ENCODE measurements at places on chromosomes 3 and 15.
A peak's percentile ranks its signal among the peaks of the same experiment; 100 is the strongest.

DNA sequence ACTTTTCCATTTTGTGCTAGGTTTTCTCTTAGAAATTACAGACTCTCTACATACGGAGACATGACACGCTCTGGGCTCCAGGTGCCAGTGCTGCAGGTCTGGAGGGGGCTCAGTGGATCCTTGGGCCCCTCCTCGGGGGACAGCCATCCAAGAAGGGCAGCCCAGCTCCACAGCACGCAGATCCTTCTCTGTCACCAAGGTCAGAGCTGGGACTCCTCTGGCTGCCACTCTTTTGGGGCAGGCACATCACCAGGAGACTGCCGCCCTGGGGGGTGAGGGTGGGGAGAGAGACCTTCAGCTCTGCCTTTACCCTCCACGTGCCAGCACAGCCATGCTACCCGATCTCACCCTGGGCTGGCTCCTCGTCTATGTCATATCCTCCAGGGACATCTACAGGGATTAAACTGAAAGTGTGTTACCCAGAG is 65.6 kb downstream of the ATP10A start:
- DNase-seq: no peak

GRCh38 chr3:139456386-139456785 is 19.9 kb downstream of the RBP2 start:
- DNase-seq: no peak

- DNase-seq: no peak
These were observed 35.6 kb upstream of the RHCG start for GRCh38 chr15:89531796-89532537.

- DNase-seq: no peak
These were observed 5.8 kb downstream of the ZNF80 start for GRCh38 chr3:114231616-114232015.

GRCh38 chr15:67865331-67865730 is 25.5 kb upstream of the RNU6-1 start:
- DNase-seq: no peak

DNA sequence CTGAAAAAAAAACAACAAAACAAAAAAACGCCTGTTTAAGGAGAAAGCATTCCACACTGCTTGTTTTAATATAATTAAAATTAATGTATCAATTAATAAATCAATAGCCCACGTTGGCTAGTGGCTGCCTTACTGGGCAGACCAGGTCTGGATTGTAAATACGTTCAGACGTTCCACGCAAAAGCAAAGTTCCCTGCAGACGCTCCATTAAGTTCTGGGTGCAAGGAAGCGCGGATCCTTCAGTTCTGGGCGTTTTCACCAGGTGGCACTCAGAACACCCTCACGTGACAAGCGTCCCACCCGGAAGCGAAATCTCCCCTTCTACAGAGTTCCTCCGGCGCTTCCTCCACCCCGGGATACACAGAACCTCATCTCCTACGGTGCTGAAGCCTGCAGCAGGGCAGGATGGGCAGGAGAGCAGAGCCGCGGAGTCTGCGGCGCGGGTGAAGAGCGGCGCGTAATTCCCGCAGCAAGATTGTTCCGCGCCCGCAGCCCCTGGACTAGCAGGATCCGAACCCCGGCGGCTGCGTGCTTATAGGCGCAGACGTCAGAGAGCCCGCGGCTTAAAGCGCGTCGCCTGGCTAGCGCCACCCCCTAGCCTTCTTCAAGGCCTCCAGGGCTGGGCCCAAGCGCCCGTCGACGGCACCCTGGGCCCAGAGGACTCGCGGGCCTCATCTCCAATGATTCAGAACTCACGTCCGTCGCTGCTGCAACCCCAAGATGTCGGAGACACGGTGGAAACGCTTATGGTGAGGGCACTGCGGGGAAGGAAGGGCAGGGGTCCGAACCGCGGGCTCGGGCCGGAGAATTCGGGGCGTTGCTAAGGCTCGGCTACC is at the start of gene SLC25A38:
Gene SLC25A38, plus strand, starts transcription at position 326 of the 836 bp plus-strand sequence. Its CDS starts 355 bp downstream, at position 681.
- no peak for DNase-seq

DNA sequence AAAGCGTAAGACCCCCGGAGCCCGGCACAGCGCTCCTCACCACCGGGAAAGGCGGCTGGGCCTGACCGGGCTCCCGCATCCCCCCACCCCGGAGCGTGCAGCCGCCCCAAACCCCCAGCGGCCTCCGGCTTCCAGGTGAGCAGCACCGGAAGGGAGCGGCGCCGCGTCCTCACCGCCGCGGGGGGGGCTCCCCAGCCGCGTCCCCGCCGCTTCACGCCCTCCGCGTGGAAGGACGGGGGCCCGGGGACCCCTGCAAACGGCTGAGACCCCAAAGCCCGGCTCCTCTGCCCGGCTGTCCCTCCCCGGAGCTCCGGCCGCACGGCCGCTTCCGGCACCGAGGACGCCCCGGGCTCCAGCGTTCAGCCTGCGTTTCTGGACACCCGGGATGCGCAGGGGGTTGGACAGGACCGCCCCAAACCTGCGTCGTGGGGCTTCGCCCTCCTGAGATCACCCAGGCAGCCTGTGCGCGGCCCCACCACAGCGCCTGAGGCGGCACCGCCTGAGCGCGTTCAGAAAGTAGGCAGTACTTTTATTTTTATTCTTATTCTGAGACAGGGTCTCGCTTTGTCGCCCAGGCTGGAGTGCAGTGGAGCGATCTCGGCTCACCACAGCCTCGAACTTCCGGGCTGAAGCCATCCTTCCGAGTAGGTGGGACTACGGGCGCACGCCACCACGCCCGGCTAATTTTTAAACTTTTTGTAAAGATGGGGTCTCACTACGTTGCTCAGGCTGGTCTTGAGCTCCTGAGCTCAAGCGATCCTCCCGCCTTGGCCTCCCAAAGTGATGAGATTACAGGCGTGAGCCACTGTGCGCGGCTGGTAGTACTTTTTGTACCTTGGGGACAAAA is 51.6 kb upstream of the BLM start:
- DNase-seq: no peak

DNA sequence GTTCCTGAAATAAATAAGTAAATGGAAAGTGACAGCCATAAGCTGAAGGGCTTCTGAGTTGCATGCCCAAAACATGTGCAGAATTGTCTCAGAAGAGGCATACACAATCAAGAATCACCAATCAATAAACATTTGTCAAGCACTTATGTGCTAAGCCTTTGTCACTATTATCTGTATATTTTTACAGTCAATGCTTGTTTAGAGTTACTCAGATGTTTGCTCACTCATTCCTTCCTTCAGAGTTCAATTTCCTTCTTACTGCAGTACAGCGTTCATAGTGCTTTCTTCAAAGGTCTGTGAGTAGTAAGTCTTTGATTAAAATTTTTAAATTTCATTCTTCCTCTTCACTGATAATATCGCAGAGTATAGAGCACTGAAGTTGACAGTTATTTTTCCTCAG is 17.2 kb downstream of the FOXL2NB start:
- DNase-seq: no peak

GRCh38 chr3:6771171-6771570 is 89.7 kb upstream of the GRM7 start:
- no peak for DNase-seq

DNA sequence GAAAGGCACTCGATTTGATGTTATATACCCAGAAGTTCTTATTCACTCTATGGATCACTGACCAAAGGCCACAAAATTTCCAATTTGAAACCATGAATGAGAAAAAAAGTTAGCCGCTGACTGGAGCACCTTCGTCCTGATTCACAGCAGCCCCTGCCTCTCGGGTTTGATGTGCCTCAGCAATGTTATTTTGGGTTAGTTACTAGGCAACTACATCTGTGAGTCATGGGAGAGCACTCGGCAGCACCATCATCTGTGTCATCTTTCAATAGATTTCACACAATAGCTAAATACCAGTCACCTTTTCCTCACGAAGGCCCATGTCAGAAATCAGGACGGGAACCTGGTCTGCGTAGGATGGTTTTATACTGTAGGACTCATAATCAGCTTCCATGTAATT is 269.2 kb downstream of the ZBBX start:
- peak; percentile 13 for DNase-seq

- DNase-seq: no peak
These were observed 811.0 kb upstream of the ALCAM start for GRCh38 chr3:104555728-104556127.

GRCh38 chr15:38992506-38992905 is 427.9 kb upstream of the RASGRP1 start:
- no peak for DNase-seq

GRCh38 chr3:126277629-126278378 is 79.4 kb downstream of the KLF15 start:
- no peak for DNase-seq

- peak; percentile 79 for DNase-seq
These were observed 3.8 kb upstream of the KIF23 start for GRCh38 chr15:69410248-69410874.

- no peak for DNase-seq
These were observed 125.2 kb downstream of the OCA2 start for GRCh38 chr15:27973886-27974285.

GRCh38 chr3:85081191-85081906 is 122.6 kb downstream of the CADM2 start:
- DNase-seq: no peak

DNA sequence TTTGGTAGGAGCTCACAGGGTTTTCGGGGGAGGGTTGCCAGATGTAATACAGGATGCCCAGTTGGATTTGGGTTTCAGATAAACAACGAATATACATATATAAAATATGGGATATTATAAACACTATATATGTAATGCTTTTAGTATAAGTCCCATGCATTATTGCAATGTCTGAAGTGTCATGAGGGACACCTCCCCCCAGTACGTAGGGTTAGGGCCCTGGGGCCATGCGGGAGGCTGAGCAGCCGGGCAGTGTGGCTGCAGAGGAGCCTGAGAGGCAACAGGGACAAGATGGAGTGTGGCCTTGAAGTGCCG is 148.9 kb downstream of the SMAD6 start:
- no peak for DNase-seq

GRCh38 chr3:158768881-158769543 is 32.8 kb upstream of the MFSD1 start:
- DNase-seq: no peak

DNA sequence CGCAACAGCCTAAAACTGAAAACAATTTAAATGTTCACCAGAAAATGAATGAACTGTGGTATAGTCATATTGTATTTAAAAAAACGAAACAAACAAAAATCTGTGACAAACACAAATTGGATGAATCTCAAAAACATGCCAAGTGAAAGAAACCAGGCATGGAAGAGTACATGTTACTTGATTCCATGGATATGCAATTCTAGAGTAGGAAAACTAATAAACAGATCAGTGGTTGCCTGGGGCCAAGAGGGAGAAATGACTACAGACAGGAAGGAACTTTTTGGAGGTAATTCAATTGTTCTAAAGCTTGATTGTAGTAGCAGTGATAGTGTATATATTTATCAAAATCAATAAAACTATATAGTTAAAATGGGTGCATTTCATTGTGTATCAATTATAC is 16.8 kb downstream of the UBE3A start:
- no peak for DNase-seq

DNA sequence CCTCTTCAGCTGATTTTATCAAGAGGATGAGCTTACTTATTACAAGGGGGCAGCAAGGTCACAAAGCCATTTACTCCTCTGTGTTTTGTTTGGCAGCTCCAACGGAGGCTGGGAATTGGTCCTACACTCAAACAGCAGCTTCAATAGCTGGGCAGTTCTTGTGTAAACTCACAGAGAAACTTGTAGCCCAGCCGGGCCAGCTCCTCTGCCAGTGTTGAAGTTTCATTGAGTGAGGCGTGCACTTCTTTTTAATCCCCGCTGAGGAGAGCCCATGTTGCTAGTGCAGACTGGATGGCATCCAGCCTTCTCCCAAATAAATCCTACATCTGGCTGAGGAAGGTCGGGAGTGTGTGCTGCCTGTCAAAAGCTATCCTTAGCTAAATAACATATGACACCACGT is 59.5 kb downstream of the BFSP2 start:
- DNase-seq: peak; percentile 98

DNA sequence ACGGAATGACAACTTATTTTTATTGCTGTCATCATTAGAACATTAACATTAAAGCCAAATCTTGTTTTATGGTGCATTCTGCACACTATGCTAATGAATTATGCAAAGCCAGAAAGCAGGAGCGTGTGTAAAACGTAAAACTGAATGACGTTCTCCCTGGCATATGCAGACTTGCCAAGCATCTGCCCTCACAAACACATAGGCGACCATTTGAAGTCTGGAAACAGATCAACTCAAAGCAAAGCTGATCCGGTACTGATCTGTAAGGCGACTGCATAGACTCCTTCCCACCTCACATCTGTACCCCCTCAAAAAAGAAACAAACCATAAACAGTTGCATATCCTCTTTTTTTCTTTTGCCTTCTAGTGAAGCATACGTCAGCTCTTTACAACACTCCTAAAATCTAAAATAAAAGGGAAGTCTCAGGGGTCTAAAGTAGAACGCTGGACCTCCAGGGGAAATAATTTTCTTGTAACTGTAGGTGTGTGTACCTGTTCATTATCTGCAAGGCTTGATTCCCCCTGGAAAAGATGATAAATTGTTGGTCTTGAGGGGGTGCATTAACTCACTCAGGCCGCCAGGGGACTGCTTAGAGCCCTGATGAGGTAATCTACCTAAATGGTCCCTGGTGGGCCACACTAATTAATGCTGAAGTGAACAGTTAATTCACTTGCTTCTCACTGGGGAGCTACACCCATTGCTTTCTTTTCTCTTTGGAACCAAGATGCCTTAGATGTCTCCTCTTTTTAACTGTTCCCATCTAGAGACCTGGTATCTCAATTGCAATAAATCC is 231.4 kb downstream of the CDIN1 start:
- DNase-seq: peak; percentile 38

DNA sequence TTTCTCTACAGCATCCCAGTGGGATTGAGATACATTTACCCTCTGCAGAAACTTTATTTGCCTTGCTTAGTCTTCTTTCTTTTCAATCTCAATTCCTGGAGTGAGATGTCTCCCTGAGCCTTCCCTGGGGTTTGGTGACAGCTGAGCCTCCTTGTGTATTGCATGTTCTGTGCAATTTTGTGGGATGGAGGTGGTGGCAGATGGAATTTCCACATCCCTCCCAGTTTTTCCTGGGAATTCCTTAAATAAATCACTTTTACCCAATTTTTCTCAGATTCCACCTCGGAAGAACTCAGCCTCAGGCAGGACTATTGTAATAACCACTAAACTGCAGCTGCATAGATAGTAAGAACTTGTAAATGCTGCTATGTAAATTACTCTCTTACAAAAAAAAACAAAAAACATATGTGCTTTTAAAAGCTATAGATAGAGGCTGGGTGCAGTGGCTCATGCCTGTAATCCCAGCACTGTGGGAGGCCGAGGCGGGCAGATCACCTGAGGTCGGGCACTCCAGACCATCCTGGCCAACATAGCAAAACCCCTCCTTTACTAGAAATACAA is 88.5 kb upstream of the ABHD17C start:
- no peak for DNase-seq

GRCh38 chr3:61051666-61052065 is 199.6 kb downstream of the FHIT start:
- DNase-seq: no peak

DNA sequence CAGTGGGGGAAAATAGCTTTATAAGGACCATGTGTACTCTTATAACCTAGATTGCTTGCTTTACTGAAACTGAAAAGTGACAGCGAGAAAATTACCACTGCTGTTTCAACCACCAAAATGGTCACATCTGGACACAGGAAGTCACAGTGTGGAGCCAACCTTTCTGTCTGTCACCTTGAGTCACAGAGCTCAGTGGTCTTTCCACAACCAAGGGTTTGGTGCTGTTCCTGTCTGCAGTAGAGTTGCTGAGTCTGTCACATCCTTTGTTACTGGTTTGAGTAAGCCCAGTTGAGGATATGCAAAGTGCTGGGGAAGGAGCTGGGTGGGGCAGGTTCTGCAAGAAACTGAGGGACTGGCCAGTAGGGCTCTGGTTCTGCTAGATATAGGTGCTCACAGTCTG is 139.1 kb upstream of the EIF1B start:
- no peak for DNase-seq

- peak; percentile 1 for DNase-seq
These were observed 279.8 kb downstream of the ZPLD1 start for GRCh38 chr3:102714567-102714966.

- DNase-seq: peak; percentile 46
These were observed 723 bp upstream of the DRD3 start for GRCh38 chr3:114179575-114179974.

Measured in NCI-H524 (cell line).